H9 (cell line): ENCODE measurements at places on chromosomes 1 and 21.

DNA sequence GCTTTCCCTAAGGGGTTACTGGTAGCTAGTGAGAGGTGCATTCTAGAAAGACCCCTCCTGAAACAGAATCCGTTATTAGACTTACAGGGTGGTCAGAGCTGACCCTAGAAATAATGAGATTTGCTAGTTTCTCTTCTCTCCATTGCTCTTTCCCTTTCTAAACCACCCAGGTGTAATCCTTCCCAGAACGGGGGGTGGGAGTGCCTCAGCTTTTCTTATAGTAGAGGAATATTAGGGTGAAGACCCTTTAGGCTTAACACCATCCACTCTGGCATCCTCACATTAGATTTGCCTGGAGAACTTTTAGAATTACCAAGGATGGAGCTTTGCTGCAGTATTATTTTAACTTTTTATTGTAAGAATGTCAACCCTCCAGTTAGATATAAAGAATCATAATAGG is 49.4 kb downstream of the CAPN9 start:
- DNase-seq, result no peak

DNA sequence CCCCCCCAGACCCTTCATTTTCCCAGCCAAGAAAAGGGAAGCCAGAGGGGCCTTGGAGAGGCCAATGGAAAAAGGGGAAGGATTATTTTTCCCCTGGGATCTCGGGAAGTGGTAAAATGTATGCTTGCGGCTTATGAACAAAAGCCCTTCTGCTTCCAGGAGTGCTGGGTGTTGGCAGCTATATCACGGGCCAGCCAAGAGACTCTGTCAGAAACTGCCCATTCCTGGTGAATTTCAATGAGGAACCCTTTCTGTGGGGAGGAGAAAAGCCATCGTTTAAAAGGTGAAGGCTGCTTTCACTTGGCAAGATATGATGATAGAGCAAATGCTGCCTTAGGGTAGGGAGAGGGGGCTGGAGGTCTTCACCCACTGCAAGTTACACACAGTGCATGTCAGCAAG is 69.7 kb upstream of the ZC3H12A start:
- no peak for DNase-seq

GRCh38 chr1:3002349-3003038 is 18.8 kb upstream of the ACTRT2 start:
- DNase-seq, result no peak

DNA sequence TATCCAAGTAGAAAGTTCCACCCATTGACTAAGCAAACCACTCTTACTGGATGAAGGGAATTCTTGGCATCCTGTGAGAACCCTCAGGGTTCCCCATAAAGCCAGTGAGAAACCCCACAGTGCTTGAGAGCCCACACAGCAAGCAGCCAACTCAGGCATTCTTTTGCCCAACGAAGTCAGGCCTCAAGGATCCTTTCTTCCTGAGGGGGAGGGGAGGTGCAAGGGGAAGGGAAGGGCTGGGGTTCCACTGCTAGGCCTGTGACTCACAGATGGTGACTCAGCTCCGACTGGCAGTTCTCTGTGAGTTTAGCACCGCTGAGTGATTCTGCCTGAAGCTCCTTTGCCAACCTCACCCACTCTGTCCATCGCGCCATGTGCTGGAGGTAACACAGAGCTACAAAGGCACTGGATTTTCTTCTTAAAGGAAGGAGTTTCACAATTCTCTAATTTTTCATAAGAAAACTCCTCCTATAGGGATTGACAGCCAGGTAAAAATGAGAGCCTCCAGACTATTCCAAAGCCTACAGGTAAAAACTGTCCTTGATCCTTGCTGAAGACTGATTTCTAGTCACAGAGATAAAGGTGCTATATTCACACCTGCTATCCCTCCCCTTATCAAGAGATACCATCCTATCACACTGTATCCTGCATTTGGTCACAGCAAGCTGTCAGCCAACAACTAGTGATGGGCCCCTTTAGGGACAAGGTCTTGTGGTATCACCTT is 4.8 kb downstream of the ENO1 start:
- DNase-seq, result peak; percentile 90

GRCh38 chr1:23452011-23452411 is 27.5 kb upstream of the TCEA3 start:
- DNase-seq, result no peak

GRCh38 chr1:203082231-203082505 is 3.6 kb downstream of the MYOG start:
- no peak for DNase-seq

- no peak for DNase-seq
These were observed 55.8 kb downstream of the IARS2 start for GRCh38 chr1:220149742-220150141.

GRCh38 chr1:198858033-198858432 is 219.2 kb downstream of the PTPRC start:
- no peak for DNase-seq

DNA sequence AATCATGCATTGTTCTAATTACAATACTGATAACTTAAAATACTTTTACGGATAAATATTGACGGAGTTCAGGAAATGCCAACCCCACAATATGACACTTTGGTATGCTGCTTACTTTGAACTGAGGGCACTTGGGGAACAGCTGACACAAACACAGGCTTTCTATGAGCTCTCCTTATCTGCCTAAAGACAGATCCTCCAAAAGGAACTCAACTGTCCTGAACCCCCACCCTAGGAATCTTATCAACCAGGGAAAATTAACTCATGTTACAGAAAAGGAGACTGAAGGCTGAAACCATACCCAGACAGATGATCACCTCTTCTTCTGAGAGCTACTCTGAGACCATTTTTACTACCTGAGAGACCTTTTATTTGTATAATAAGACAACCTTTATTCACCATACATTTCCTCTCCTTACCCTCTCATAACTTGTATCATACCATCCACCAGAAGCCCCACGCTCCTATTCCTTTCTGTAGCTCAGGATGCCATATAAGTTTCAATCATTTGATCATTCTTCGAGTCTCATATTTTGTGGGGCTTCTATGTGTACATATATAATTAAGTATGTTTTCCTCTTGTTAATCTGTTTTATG is 239.5 kb downstream of the FAF1 start:
- DNase-seq, result no peak

GRCh38 chr1:71836904-71837303 is 445.4 kb downstream of the NEGR1 start:
- no peak for DNase-seq

- DNase-seq, result peak; percentile 64
These were observed 10.4 kb downstream of the BCAN start for GRCh38 chr1:156652131-156652991.

- no peak for DNase-seq
These were observed 447.9 kb downstream of the PLA2G4A start for GRCh38 chr1:187276677-187277076.

DNA sequence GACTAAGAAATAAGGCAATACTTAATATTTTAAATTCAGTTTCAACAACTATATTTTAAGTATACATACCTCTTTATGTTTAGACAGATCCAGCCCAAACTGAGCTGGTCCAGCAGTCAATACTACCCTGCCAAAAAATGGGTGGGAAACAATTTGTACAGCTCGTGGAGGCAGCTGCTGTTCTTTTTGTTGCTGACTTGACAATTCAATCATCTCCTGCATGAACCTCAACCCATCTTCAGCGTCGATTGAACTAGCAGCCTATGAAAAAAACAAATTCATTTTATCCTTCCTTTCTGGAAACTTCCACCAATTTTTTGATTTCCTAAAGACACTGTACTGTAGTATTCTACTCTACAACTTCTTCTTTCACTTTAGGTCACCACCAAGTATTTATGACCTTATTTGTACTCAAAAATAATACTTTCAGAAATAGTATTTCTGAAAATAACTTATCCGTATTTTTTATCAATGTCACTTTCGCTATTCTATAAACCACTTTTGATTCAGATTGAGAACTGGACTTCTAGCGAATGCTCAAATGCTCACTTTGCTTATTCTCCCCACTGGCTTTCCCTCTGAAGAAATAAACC is 46.5 kb downstream of the EDEM3 start:
- no peak for DNase-seq

- DNase-seq, result no peak
These were observed 17.2 kb downstream of the DAP3 start for GRCh38 chr1:155706139-155706538.

DNA sequence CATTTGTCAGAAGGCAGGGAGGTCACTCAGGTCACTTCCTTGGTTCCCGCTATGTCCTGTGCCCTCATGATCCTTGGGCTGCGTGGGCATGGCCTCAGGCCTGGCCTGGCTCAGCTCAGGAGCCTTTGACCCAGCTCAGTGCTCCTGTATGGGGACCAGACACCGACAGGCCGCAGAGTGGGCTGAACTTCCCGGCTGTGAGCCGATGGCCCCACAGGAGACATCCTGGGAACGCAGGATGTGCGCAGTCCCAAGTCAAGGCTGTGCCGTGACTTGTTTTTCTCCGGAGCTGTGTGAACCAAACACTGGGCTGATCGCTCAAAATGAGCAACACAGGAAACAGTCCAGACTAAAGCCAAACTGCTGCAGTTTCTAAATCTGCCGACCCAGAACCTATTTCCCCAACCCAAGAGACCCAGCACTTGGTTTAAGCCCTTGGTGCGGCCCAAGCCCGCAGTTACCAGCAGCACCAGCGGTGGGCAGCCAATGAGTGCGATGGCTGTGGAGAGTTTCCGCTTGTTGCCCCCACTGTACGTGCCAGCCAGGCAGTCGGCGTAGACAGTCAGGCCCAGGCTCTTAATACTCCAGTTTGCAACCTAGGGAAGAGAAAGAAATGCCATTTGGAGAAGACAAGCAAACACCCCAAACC is 92.3 kb upstream of the GCLM start:
- no peak for DNase-seq

- DNase-seq, result no peak
These were observed 22.4 kb downstream of the CASQ2 start for GRCh38 chr1:115746021-115746690.

GRCh38 chr1:45842786-45843185 is 39.4 kb downstream of the MAST2 start:
- DNase-seq, result no peak

GRCh38 chr1:78143152-78143551 is 97.4 kb downstream of the GIPC2 start:
- no peak for DNase-seq

- no peak for DNase-seq
These were observed 2.0 kb upstream of the TTC24 start for GRCh38 chr1:156577550-156577949.

DNA sequence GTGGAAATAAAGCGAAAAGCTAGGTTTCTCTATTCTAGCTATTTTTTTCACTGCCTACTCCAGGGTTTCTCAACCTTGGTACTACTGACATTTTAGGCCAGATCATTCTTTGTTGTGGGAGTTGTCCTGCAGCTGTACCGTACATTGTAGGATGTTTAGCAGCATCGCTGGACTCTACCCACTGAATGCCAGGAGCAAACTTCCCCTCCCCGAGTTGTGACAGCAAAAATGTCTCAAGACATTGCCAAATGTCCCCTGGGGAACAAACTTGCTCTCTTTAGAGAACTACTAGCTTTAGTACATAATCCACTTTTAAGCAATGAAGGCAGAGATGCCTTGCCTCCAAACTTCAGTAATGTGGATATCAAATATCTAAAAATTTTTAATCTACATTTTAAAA is 122.8 kb downstream of the PLPPR5 start:
- no peak for DNase-seq

- no peak for DNase-seq
These were observed 186.2 kb upstream of the C1orf174 start for GRCh38 chr1:4086085-4086850.

DNA sequence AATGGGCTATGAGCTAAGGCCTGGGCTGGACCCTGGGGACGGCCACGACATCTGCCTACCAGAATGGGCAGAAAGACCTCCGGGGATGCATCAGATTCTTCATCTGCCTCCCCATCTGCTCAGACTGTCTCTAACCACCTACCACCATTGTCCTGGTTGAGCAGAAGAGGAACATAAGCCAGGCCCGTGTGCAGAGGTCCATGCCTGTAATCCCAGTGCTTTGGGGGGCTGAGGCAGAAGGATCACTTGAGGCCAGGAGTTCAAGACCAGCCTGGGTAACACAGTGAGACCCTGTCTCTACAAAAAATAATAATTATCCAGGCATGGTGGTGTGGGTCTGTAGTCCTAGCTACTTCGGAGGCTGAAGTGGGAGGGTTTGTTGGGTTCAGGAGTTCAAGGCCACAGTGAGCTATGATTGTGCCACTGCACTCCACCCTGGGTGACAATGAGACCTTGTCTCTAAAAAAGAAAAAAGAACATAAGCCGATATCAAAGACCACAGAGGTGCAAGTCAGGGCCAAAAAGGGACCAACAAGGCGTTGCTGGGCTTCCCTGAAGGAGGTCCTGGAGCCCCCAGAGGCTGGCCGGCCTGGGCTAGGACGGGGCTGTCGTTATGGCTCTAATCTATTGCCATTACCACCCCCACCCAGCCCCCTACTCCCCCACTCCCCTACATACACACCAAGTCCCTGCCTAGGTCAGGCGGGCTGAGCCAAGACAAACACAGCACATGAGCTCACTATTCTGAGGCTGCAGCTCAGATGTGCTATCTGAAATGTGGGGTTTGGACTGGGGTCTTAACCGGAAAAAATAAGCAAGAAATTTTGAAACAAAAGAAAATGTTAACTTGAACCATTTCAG is 239.2 kb upstream of the RAB4A start:
- DNase-seq, result no peak

DNA sequence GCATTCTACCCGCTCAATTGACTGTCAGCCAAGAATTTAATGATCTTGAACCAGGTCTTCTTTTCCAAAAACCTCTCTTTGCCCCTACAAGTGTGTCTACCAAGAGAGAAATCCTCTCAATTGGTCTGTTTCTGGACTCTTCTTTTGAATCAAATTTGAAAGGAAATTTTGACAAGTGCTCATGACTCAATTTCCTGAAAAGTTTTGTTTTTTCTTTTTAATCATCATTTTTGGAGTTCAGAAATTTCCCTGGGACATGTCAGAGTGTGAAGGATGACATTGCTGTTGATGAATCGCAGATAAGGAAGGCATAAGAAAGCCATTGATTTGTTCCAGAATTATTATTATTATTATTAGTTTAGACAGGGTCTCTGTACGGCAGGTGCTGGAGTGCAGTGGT is 88.2 kb upstream of the AKT3 start:
- no peak for DNase-seq
